Activated CD8-positive, alpha-beta memory T cell treated with anti-CD3 and anti-CD28 coated beads, Interleukin-2, amount 50 U/mL, for 4 hours (primary cell): ENCODE measurements at places on chromosomes 3 and 15.

GRCh38 chr3:134792700-134793099 is 2.4 kb upstream of the EPHB1 start:
- no peak for DNase-seq

GRCh38 chr3:142046320-142047020 is 102.9 kb downstream of the TFDP2 start:
- no peak for DNase-seq

DNA sequence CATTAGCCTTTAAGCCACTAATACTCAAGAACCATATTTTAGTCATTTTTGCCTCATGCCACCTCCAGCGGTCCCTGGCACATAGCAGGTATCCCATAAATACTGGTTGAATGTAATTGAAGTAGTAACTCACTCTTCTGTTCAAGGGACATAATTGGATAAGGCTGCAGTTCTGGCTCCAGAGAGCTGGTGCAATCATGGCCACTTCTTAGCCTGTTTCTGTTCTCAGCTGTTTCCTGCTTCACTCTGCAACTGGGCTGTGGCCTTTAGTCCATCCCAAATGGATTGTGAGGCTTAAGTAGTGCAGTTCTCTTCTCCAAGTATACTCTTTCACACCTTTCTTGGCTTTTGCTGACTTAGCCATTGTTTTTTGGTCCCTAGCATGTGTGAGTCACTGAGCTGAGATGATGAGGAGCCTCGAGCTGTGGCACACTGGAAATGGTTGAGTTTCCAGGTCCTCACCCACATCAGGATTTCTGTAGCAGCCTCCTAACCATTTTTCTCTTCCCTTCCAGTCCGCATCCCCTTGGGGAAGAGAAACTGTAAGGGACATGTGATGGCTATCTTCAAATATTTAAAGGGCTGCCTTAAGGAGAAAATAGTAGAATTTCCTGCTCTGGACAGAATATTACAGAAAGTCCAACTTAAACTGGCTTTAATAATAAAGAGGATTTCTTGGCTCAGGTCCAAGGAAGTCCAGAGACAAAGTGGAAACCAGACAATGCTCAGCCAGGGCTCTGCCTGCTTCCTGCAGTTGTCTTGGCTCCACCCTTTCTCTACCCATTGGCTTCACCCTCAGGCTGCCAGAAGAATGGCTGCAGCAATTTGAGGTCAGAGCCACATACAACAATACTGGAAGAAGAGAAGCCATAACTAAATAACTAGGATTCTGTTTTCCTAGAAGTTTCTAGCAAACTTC is 305.4 kb upstream of the ROPN1 start:
- no peak for DNase-seq

DNA sequence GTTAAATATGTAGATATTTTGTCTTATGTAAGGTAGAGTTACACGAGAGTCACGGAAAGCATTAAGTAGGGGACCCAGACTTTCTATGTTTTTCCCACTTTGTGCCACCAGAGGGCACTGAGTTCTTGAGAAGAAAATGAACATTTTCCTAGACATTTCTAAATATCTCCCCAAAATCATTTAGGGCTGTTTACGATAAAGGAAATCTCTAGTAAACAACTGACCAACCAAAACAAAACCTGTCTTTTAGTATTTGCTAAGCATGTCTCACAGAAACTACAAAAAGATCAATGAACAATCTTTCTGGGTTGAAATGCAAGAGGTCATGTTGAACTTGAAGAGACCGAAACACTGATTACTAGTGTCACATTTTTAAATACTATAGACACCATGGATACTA is 16.1 kb downstream of the POU1F1 start:
- peak; percentile 29 for DNase-seq

DNA sequence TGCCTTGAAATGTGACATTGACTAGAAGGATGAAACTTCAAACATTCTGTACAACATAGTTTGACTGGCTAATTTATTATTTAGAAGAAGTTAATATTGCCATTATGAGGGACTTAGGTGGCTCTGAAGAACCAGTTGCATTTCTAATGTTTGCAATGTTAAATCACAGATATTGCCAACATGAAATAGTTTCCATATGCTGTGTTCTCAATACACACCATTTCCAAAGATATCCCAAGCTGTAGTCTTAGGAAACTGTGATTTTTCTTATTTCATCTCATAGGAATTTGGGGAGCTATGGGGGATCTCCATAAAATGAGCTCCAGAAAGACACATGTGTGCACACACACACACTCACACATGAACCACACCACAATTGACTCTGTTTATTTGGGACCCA is 36.3 kb downstream of the ALG1L2 start:
- DNase-seq, result no peak

- DNase-seq, result no peak
Observed at GRCh38 chr15:28093752-28094535, 5.2 kb downstream of the OCA2 start.
